DMS53 (cell line): ENCODE measurements at places on chromosomes 4 and X.

GRCh38 chr4:112296949-112297880 lies at the start of gene ALPK1:
Gene ALPK1 (plus strand): TSS chr4:112297369.
- peak; percentile 70 for DNase-seq

- DNase-seq, result no peak
Observed at GRCh38 chr4:159349332-159349731, 246.5 kb downstream of the RAPGEF2 start.

DNA sequence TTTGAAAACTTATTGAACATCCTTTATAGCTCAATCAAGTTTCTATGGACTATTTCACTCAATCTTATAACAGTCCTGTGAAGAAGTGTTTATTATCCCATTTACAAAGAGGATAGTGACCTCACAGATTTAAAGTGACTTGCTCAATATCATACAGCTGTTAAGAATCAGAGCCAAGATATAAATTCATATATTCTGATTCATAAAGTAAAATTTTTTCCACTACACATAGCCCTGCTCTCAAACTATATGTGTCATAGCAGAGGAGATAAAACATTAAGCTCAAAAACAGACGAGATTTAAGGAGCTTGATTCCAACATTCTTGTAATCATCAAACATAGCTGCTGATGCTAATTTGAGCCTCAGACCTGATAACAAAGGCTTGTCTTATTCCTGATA lies 226.8 kb downstream of the CAMK2D start:
- no peak for DNase-seq

DNA sequence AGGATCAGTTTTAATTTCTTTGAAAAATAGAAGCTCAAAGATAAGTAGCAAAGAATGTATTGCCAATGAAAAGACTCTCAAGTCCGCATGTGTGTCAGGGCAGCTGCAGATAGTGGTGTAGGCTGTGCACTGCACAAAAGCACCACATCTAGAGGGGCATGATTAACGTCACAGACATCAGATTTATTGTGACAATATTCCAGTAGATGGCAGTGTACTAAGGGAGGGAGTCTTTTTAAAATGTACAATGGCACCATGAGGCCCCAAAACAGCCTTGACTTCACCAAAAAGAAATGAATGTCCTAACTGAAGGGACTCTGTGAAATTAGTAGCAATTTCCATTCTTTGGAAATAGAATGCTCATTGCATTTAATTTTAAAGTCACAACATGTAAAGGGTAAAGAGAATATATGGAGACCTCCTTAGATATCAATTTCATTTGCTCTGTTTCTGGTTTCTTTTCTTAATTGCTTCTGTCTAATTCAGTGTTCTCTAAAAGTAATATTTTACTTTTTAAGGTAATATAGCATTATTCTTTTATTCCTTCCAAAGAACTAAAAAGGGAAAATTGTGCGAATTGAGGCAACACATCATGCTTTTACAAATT lies 98.4 kb downstream of the ZNF827 start:
- DNase-seq, result peak; percentile 70

DNA sequence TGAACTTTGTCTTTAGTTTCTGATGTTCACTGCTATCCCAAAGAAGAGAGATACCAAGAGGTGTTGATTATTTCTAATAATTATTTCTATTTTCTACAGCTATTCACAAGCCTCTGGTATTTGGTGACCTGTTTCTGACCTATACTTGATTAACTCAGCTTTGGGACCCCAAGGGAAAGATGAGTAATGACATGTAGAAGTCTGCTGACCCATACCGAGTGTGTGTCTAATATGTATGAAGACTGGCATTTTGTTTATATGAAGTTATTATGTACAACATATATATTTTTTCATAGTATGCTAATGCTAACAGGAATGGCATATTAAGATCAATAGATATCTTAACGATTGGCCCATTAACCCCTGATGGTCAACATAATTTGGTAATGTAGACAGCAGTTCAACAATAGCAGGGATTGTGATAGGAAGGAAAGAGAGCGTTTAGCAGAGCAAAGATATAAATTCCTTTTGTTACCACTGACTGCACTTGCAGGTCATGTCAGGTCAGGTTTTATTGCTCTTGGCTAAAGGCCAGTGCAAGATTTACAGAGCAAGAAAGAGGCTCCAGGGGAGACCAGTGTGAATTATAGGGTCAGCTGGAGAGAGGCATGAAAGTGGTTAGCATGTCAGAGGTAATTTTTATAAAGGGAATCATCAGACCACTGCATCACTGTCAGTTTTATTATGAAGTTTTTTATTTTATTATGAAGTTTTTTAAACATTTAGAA lies 94.7 kb upstream of the DIPK2B start:
- DNase-seq, result peak; percentile 81

GRCh38 chrX:47927212-47927611 lies 76.6 kb downstream of the ZNF182 start:
- DNase-seq, result no peak

DNA sequence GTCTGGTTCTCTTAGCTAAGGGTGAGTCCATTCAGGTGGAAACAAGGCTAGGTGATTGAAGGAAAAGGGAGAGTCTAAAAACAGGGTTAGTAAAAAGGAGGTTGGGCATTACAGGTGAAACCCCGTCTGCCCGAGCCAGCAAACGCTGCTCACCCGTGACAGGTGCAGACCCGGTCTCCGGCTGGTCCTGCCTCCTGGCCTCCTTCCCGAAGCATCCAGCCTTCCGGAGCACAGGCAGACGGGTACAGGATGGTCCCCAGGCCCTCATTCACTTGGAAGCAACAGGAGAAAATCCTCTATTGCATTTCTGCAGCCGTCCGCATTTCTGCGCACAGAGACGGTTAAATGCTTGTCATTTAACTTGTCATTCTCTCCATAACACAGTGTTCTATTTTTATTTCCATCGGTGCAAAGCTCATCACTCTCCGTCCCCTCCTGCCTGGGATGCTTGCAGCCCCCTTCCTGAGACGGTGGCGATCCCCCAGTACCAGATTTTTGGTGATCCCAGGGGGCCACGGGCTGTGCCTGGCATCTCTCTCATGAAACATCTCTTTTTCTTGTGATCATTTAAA lies 90.8 kb upstream of the PPP2R3B start:
- DNase-seq, result no peak

- DNase-seq, result no peak
Observed at GRCh38 chrX:126394681-126395080, 157.9 kb downstream of the DCAF12L1 start.

- no peak for DNase-seq
Observed at GRCh38 chrX:105277132-105277531, 56.6 kb upstream of the TEX13A start.

GRCh38 chr4:73850261-73850970 lies 2.7 kb upstream of the PF4V1 start:
- DNase-seq, result peak; percentile 79

DNA sequence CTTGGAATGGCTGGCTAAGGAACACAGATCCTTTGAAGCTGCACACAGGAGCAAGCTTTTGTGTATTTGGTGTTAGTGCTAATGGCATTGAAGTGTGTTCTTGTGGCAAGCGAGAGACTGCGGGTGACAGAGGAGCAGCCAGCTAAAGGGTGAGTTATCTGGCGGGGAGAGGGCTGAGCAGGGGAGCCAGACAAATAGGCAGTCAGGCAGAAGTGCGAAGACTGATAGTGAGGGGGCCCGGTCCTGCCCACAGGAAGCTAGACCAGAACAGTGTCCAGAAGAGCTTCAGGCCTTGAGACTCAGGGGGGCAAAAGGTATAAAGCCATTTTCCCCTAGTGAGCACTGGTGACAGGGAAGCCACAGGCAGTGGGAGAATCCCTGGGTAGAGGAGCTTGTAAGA lies 49.6 kb upstream of the MAMLD1 start:
- DNase-seq, result no peak

- DNase-seq, result no peak
Observed at GRCh38 chr4:30867427-30867826, 147.3 kb downstream of the PCDH7 start.

GRCh38 chr4:154858166-154858565 lies 77.1 kb downstream of the RBM46 start:
- no peak for DNase-seq

GRCh38 chrX:117093319-117093718 lies 630.5 kb upstream of the CT83 start:
- DNase-seq, result no peak

DNA sequence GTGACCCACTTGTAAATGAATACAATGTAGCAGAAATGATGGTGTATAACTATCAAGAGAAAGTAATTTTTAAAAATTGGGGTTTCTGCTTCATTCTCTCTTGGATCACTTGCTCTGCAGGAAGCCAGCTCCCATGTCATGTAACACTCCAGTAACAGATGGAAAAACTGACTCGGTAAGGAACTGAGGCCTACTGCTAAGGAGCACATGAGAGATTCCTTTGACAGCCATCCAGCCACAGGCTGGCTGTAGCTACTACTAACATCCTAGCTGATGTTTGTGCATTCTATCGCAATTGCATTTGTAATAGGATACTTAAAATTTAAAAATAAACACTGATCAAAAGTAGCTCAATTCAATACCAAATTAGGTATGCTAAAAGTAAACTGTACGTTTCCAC lies 102.3 kb upstream of the MAB21L2 start:
- DNase-seq, result no peak

- DNase-seq, result no peak
Observed at GRCh38 chr4:126298271-126298670, 983.5 kb downstream of the FAT4 start.

DNA sequence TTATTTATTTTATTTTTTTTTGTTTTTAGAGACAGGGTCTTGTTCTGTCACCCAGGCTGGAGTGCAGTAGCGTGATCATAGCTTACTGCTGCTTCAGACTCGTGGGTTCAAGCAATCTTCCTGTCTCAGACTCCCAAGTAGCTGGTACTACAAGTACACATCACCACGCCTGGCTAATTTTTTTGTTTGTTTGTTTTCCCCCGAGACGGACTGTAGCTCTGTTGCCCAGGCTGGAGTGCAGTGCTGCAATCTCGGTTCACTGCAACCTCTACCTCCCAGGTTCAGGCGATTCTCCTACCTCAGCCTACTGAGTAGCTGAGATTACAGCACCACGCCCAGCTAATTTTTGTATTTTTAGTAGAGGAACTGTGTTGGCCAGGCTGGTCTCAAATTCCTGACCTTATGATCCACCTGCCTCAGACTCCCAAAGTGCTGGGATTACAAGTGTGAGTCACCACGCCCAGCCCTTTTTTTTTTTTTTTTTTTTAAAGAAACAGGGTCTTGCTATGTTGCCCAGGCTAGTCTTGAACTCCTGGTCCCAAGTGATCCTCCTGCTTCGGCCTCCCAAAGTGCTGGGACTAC lies 32.2 kb downstream of the COPS4 start:
- no peak for DNase-seq

- DNase-seq, result no peak
Observed at GRCh38 chr4:42306221-42307109, 90.8 kb upstream of the SHISA3 start.

DNA sequence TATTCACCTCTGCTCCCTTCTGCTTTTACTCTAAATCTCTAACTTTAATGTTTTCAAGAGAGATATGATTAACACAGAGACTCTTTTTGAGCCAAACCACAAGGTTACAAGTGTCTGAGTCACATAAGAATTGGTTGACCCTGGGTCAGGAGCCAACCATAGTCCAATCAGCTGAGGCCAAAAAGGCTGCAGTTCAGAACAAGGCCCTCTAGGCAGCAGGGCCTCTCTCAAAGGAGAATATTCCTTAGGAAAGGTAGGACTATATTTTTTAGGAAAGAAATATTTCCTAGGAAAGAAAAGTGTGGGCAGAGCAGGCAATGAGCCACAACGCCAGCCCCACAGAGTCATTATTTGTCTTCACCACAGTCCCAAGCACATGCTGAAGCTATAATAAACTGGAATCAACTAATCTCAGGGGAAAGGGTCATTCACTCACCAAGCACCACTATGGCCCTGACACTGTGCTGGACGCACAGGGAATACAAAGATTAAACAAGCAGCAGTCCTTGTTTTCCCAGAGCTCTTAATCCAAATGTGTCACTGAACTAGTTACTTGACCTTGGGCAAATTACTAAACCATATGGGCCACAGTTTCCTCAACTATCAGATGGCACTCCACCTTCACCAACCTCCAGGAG lies 2.2 kb downstream of the ATP8A1 start:
- DNase-seq, result peak; percentile 66

GRCh38 chr4:120277391-120277790 lies 210.7 kb upstream of the MAD2L1 start:
- no peak for DNase-seq

DNA sequence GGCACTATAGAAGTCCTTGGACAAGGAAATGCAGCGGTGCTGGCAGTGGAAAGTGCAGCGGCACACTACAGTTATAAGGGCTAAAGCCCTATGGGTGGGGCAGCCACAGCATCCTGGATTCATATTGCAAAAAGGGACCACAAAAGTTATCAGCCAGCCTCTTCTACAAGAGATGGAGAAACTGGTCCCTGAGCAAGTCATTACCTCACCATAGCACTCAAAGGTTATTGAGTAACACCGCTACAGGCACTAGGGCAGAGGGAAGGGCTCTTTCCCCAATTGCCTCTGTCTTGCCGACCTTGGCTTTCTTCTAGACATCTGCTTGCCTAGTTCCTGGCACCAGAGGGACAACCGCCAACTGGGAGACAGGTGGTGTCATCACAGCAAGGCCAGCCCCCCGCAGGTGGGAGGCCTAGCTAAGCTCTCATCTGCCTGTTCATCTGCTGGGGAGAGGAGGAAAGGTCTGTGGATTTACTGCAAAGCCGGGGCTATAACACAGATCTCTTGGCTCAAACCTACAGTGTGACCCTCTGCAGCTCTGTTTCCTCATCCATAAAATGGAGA lies 600.0 kb downstream of the BCOR start:
- no peak for DNase-seq

DNA sequence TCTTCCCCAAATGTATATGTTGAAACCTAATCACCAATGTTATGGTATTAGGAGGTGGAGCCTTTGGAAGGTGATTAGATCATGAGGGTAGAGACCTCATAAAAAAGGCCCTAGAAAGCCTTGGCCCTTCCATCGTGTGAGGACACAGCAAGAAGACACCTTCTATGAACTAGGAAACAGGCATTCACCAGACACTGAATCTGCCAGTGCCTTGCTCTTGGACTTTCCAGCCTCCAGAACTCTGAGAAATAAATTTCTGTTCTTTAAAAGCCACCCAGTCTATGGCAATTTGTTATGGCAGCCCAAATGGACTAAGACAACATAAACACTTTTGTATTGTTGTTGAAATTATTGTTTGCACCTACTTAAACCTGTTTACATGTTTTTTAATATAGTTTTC lies 221.8 kb upstream of the RPS6KA3 start:
- DNase-seq, result no peak

DNA sequence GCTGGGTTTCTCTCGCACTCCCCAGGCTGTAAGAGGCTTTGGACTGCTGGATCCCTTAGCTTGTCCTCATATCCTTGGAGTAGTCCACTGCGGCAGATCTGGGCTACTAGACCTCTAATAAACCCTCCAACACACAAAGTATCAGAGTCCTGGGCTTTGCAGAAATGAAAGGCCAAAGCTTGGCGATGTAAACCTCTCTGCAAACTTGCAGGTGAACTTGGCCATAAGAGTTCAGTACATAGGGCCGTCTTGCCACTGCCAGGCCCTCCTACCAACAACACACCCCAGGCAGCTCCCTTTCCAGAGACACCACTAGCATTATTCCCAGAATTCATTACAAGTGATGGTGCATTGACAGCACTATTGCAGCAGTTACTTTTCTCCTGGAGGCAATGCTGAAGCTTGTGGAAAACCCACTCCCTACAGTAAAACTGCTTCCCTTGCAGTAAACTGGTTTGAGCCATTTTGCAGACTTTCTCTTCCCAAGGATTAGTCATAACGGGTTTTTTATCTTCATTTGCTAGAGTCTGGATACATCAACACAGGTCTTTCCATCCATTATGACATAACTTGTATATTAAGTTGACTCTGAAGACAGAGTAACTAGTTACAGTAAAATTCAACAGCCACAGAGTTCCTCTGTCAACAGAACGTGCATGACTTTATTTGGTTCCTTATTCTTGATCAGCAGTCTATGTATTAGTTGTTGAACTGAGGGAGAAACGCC lies 2.4 kb downstream of the ANKRD50 start:
- DNase-seq, result no peak

GRCh38 chrX:79325263-79325958 lies 41.7 kb downstream of the ITM2A start:
- peak; percentile 71 for DNase-seq
